WERI-Rb-1 (cell line): ENCODE measurements at places on chromosomes 16 and 17.

GRCh38 chr17:40307001-40307730 is 1.8 kb upstream of the RARA start:
- DNase-seq, result peak; percentile 87

- DNase-seq, result no peak
Observed at GRCh38 chr16:89407925-89408300, 82.4 kb downstream of the ANKRD11 start.

DNA sequence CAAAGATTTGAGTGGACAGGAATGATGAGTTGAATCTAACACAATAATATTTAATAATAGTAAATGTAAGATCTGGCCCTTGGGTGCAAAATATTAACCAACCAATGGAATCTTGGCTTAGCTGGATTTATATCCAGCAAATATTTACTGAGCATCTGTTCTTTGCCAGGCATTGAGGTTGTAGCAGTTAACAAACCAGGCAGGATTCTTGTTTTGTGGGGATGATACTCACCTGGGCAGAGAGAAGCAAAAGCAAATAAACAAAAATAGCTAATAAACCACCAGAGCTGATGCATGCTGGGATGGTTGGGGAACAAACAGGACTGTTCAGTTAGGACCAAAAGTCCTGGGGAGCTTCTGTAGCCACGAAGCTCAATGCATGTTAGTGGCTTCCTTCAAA is 84.1 kb upstream of the CDH13 start:
- DNase-seq, result no peak

DNA sequence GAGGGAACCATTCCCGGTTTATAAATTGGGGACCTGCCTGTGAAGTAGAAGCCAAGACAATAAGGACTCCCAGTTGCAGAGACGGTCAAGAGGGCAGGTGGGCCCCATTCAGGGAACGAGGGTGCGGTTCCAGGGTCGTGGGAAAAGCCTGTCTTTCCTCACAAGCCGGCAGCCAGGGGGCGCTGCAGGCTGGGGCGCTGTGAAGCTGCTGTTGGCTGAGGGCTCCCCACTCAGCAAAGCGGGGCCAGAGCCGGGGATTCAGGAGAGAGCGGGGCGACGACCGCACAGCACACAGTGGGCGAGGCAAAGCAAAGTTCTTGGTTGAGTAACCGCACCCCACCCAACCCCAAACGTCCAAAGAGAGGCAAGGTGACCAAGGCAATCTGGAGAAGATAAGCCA is 24.9 kb downstream of the CDRT15 start:
- peak; percentile 15 for DNase-seq
